ENCODE measurements at places on chromosomes 16 and 17.

DNA sequence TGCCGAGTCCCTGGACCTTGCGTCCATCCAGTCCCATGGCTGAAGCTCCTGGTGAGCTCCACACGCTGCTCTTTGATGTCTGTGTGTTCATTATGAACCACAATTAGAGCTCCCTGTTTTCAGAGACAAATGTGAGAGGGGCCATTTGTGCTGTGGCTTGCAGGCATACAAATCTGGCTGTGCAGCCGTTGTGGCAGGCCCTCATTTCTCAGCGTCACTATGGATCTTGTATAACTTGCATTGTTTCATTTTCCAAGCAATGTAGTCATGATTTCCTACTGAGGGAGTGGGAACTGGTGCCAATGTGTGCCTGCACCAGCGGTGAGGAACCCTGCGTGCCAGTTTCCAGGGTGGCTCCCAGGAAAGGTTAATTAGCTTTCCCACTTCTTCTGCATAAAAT is 542.6 kb downstream of the TMEM114 start:
- no peak for DNase-seq

DNA sequence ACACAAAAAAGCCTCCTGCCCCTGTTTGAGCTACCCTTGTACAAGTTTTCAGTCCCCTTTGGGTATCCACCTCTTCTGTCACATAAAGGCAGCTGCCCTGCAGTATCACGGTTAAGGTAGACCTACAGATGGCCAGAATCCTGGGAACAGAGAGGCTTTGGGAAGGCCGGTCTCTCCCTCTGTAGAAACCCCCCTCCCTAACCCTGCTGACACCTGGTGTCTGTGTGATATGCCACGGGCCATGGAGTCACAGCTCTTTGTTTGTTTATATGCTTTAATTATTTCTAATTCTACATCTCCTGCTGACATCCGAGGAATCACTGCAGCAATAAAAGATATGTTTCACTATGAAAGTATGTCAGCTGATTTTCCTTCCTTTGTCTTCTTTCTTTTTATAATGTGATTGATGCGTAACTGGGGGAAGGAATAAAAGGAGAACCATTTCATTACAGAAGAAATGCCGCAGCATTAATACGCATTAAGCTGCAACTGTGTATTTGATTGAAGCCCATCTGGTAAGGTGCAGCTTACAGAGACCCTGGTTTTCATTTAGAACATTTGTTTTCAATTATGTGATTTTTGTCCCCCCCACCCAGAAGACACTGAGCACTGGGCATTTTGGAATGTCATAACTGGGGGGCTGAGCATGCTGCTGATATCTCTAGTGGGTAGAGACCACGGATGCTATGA is 142.1 kb downstream of the SLC39A11 start:
- DNase-seq: no peak

- DNase-seq: peak; percentile 47
Observed at GRCh38 chr17:82528484-82529265, 9.1 kb downstream of the FOXK2 start.

GRCh38 chr16:55502801-55503366 is 6.0 kb upstream of the LPCAT2 start:
- DNase-seq: no peak

DNA sequence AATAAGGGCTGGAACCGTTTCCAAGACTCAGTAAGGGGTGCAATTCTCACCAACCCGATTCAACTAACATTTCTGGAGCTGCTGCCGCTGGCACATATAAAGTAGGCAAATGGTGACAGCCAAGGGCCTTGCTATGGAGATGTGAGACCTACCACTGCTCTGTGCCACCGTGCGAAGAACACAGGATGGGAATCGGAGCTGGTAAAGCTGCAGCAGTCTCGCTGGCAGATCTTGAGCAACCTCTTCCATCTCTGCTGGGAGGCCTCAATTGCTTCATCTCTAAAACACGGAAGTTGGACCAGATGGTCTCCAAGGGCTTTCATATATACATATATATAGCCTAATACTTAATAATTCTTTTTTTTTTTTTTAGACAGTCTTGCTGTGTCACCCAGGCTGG is 128.9 kb upstream of the RCVRN start:
- DNase-seq: peak; percentile 89

GRCh38 chr16:73796241-73796640 is 500.4 kb upstream of the PSMD7 start:
- DNase-seq: no peak

DNA sequence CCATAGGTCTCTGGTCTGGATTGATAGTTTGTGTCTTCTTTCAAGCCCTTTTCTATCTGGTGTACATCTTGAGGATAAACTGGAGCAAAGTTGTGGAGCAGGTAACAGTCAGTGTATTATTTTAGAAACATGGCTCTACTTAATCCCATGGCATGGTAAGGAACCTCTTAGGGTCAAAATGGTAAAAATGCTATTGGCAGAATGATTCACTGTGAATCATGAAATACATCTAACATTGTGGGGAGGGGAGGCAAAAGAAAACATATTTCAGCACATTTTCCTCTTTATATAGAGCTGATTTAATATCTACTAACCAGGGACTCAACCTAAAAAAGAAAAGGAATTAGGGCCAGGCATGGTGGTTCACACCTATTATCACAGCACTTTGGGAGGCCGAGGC is 17.9 kb upstream of the ALDH3A2 start:
- DNase-seq: no peak

GRCh38 chr17:4588391-4588790 is 4.1 kb downstream of the SMTNL2 start:
- no peak for DNase-seq

- peak; percentile 65 for DNase-seq
Observed at GRCh38 chr16:11700264-11701029, 32.2 kb downstream of the SNN start.

DNA sequence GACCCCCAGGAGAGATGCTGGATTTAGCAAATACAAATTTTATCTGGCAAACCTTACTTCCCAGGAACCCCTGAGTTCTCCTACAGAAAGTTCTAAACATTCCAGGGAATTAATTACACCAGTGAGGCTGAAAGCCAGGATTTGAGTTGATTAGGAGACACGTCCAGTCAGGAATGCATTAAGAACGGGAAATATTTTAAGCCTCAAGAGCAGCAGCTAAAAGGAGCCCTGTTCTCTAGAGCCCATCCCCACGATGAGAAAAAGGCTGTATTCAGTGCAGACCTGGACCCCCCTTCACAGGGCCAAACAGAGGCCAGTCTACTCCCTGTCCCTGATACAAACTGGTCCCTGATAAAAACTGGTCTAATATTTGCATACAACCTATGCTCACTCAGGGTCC is 55.0 kb downstream of the VAT1L start:
- DNase-seq: no peak

DNA sequence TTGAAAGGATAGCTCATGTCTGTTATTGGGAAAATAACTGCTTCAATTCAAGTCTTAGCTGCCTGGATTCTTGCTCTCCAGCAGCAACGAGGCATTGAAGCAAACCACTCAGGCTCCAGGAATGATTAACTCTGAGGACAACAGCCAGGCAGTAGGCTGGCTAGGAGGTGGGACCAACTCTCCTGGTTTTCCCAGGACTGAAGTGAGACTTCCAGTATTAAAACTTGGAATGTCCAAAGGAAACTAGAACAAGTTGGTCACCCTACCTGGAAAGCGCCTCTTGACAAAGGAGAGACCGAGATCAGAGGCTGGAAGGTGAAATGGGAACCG is 100.7 kb downstream of the SALL1 start:
- no peak for DNase-seq

- no peak for DNase-seq
Observed at GRCh38 chr16:23160082-23160481, 10.8 kb upstream of the USP31 start.

- no peak for DNase-seq
Observed at GRCh38 chr16:57000271-57001025, 11.1 kb downstream of the NLRC5 start.

- DNase-seq: no peak
Observed at GRCh38 chr17:64498308-64499203, 1.7 kb upstream of the POLG2 start.

- DNase-seq: no peak
Observed at GRCh38 chr17:46719891-46720290, 98.6 kb downstream of the WNT3 start.

DNA sequence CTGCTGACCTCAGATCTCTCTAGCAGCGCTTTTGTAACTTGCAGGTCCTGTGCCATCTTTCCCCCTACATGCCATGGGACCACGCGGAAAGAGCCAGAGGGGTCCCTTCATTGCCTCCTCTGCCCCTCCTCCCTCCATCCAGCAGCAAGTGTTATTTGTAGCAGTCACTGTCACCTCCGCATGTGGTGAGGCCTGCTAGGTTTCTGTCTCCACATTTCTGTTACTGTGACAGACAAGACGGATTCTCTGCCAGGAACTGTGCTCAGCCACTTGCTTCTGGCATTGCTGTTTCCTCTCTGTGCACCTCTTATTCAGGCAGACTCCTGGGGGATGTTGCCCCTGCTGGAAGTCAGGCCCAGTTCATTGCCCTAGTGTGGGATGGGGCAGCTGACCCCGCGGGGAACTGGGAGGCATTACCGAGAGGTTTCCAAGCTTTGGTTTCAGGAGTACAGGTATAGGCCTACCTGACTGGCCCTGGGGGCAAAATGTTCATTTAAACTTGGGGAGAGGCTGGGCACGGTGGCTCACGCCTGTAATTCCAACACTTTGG is 61.2 kb downstream of the RAB11FIP4 start:
- no peak for DNase-seq
